MG63 (cell line): ENCODE measurements at places on chromosomes 3 and 15. TPM values are rescaled to one million over a fixed set of nuclear protein-coding genes. Genes with fewer than 3 reads are reported as not detected.

GRCh38 chr3:141320399-141321108 is 47.8 kb upstream of the ZBTB38 start:
- no peak for DNase-seq

DNA sequence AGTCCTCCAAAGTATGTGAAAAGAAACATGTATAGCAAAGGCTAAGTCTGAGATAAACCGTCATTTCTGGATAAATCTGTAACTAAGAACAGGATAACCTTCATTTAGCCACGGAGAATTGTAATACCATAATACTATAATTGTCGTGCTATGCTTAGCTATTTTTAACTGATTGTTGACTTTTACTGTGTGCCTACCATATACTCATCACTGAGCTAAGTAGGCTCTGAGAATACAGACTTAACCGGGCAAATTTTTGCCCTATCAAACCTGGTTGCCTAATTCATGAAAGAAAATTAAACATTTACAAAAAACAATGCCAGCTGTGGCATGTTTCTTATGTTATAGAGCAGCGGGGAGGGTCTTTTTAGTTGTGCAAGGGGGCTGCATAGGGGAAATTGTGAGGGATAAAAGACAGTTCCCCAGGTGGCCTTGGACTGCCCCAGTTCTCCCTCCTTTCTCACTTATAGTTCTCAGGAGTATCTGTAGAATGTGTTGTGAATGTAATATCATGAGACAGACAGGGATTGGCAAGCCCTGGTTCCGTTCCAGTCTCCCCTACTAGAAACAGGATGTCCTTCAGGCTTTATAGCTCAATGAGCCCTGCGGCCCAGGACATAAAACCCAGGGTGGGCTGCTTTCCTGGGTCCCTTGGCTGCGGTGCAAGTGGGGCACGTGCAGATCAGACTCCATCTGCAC is 318.5 kb downstream of the GBE1 start:
- no peak for DNase-seq

- DNase-seq, result no peak
These were observed 15.7 kb downstream of the SCAANT1 start for GRCh38 chr3:63896332-63897030.

GRCh38 chr15:53323191-53323590 is 436.3 kb downstream of the WDR72 start:
- no peak for DNase-seq

DNA sequence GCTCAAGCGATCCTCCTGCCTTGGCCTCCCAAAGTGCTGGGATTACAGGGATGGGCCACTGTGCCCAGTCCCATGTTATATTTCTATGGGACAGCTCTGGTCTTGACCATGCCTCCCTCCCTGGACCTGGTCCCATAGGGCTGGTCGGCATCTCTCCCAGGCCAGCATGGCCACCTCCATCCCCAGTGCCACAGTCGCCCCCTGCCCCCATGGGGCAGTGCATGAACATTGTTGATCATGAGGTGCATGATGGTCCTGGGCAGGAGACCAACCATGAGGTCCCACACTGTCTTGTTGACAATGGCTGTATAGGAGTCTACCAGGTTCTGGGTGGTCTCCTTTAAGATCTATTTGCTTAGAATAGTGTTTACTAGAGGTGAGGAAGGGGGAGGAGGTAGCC is 6.5 kb downstream of the RPS17 start:
- no peak for DNase-seq

DNA sequence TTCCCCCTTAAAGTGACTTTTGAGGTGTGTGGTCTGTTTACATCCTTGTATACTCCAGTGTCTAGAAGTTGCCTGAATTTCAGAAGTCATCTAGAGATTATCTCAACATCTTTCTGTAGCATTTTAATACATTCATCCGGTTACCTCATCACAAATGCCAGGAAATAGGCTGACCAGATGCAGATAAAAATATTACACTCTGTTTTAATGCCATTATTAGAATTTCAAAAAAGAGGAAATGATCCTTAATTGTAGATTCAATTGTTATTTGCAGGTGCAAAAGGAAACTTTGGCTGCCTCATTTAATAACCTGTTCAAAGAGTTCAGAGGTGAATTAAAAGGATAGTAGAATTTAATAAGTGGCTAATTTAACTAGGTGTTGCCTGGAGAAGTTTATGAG is 290.9 kb downstream of the C3orf38 start:
- DNase-seq, result no peak

- no peak for DNase-seq
These were observed 114.2 kb downstream of the NEDD4 start for GRCh38 chr15:55879181-55879580.

- no peak for DNase-seq
These were observed 21.4 kb upstream of the CCR9 start for GRCh38 chr3:45864760-45865519.

DNA sequence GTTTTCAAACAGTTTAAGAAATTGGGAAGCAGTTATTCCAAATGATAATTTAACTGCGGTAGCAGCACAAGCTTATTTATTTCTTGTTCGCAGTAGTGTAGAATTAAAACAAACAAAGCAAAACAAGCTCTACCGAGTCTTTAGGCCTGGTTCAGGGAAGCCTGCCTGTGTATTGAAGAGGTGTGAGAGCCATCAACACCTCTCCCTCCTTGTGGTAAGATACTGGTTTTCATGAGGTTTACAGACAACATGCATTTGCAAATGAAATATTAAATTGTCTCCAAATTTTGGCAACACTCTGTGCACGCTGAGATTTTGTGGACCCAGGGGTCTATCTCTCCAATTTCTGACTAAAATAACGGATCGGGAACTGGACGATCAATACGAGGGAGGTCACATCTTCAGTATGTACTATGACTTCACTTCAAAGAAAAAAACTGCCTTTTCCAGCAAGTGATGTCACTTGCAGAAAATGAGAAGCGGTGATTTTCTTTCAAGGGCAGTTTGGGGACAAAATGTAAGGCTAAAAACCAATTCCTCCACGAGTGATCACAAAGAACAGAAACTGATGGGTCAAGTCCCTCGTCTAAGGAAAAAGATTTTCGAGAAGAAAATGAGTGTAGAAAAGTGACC is 721 bp downstream of the ATR start:
- no peak for DNase-seq

DNA sequence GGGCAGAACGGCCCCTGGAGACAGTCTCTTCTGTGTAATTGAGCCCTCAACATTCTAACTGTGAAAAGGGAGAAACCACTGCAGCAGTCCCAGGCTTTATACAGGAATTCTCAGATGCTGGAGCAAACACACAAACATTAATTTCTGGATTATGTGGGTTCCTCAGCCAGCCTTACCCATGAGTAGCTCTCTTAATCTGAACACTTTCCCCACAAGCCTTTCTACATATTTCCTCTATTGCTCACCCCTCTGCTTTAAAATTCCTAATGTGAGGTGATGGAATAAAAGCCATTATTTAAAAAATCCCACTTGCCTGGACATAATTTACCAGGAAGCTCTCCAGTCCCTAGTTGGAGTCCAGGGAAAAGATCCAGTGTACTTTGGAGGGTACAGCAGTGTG is 139.0 kb downstream of the CTNNB1 start:
- no peak for DNase-seq

GRCh38 chr3:150286390-150287147 is 121.5 kb upstream of the TSC22D2 start:
- no peak for DNase-seq

GRCh38 chr15:43212299-43212698 is 8.5 kb downstream of the EPB42 start:
- no peak for DNase-seq

DNA sequence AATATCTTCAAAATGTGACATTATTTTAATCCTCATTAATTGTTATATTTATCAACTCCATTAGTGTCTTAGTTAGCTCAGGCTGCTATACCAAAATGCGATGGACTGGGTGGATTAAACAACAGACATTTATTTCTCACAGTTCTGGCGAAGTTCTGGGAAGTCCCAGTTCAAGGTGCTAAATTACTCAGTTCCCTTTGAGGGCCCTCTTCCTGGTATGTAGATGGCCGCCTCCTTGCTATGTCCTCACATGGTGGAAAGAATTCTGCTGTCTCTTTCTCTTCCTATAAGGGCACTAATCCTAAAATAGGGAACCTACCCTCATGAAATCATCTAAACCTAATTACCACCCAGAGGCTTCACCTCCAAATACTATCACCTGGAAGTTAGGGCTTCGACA is 38.8 kb upstream of the DUT start:
- DNase-seq, result no peak

DNA sequence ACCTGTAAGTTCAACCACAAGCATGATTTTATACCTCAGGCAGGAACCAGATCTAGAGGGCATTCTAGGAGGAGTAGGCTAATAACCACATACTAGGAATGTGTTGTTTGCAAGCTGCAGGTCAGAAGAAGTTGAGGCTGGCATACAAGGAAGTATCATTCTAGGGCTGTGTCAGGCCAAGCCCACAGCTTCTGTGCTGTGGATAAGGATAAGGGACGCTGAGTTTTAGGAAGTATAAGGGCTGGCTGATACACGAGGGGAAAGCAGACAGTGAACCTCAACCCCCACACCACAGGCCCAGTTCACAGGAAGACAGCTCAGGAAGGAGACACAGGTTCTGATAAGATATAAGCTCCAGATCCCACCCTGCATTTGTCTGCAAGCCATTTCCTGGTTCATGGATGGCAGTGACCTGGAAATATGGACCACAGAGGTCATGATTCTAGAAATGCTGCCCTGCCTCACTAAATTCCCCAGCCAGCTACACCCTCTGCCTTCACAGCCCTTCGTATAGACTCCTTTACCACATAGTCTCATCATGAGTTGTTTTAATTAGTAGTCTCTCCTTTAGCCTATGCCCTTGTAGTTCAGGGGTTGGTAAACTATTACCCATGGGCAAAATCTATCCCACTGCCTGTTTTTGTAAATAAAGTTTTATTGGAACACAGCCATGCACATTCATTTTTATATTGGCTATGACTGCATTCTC is 260.7 kb downstream of the OPA1 start:
- DNase-seq, result no peak

DNA sequence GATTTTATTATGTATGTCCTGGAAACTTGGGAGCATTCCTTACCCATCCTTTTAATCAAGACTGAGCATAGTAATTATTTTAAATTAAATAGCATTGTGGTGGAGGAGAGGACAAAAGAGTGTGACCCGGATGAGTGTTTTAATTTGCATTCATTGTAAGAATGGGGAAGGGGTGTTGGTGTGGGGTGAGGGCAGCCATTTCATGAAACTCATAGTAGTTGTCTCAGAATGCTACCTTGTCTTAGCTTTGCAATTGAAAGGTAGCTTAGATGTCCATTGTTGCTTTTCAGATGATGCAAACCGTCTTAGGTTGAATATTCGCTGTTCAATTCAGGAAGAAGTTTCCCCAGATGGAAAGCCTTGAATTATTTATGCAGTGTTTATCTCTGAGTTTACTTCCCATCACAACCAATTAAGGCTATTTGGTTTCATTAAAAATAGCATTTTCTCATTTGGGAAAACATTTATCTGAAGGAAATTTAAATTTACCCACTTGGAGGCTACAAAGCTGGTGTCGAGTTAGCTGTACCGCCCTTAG is 328.4 kb downstream of the FEZF2 start:
- no peak for DNase-seq

DNA sequence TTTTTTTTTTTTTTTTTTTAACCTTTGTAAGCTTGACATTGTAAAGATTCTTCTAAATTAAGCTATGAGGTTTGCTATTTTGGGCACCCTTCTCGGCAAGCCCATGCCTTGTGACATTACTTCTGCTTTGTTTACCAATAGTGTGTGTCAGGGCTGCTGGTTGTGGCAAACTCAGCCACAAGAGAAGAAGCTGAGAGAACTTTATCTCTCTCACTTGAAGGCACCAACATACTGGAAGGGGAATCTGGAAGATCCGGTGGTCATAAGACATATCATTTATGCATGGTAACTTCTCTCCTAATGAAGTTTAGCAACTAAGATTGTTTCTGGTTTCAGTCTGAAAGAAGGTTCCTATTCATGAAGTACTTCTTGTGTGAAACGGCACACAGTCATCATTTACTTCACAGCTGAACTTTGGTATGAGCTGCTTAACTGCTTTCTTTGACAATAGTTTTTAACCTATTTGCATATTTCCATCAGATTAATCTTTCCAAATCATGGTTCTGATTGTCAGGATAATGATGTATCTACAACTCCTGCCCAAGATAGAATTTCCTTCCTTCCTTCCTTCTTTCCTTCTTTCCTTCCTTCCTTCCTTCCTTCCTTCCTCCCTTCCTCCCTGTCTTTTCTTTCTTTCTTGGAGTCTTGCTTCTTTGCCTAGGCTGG is 189.3 kb downstream of the NFKBIZ start:
- DNase-seq, result no peak

- no peak for DNase-seq
These were observed 83.5 kb upstream of the PRR20G start for GRCh38 chr3:127371334-127371733.

DNA sequence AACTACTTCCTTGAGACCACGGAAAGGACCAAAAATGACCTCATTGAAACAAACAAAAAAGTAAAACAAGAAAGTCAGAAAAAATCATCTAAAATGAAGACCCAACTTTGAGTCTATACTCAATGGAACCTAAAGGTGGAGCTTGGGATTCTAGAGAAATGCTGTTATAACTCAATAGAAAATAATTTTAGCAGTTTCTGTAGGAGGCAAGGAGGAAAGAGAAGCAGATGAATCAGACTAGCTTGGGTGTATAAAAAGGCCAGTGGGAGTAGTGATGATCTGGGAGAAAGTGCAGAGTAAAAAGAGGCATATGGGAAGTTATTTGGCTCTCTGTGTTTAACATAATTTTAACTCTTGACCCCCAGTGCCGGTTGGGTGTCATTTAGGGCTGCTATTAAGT is 94.4 kb downstream of the TMCO5A start:
- no peak for DNase-seq

GRCh38 chr3:151770956-151771355 is 37.2 kb downstream of the AADACL2 start:
- peak; percentile 59 for DNase-seq

GRCh38 chr3:12191559-12191958 is 32.8 kb upstream of the TIMP4 start:
- DNase-seq, result no peak

DNA sequence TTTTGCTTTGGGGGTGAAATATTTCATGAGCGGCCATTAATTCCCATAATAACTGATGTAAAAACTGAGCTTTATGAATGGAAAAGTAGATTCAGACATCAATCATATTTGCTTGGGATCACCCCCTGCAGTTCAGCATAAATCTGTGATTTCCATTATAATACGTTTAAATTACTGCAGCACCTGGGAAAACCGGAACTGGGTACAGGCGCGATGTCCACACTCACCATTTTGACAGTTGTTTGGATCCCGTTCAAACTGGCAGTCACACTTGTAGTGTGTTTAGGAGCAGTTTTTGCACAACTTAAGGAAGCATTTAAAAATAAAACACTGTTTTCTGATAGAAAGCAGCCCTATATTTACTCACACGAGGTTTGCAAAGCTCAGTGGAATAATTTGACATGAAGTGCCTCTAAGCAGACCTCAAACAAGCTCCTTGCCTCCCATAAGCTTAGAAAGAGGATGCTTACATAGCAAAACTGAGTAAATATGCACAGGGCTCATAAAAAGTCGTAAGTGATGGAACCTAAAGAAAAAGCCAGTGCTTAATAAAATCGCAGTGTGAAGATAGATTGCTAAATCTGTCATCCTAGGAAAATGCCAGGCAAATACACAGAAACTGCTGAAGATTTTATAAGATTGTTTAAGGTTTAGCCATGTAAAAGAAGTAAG is 377.6 kb downstream of the PTPRG start:
- no peak for DNase-seq

GRCh38 chr3:49076646-49077045 is 17.2 kb downstream of the QRICH1 start:
- no peak for DNase-seq

- DNase-seq, result peak; percentile 2
These were observed 104.0 kb upstream of the TBC1D5 start for GRCh38 chr3:17846466-17846865.

Gene PPM1L
- total RNA-seq, result not detected in 2 replicates

Gene THRB
- not detected in 2 replicates for total RNA-seq

Gene ABTB1
- total RNA-seq, result 16.0 and 21.0 TPM in 2 replicates

Gene ARPIN
- total RNA-seq, result 4.0 and 6.4 TPM in 2 replicates

Gene FANCD2
- total RNA-seq, result 7.1 and 13.6 TPM in 2 replicates

Gene ADAMTSL3
- total RNA-seq, result 0.10 and 0.23 TPM in 2 replicates
